ENCODE measurements at places on chromosomes 5 and 9.

DNA sequence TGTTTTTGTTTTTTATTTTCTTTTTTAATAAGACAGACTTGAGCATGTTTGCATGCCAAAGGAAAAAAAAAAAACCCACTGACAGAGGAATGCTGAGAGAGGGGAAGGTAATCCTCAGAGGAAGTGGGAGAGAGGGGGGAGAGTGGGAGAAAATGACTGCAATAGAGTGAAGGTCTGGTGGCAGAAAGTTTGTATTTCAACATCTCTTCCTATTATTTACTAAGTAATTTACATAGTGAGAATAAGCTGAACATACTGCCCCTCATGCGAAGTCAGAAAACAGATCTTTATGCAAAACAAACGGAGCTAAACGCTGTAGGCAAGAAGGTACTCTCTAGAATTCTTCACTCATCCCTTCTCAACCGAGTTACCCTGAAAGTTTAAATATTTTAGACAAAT, 45.0 kb downstream of the ELL2 start:
- DNase-seq = no peak

DNA sequence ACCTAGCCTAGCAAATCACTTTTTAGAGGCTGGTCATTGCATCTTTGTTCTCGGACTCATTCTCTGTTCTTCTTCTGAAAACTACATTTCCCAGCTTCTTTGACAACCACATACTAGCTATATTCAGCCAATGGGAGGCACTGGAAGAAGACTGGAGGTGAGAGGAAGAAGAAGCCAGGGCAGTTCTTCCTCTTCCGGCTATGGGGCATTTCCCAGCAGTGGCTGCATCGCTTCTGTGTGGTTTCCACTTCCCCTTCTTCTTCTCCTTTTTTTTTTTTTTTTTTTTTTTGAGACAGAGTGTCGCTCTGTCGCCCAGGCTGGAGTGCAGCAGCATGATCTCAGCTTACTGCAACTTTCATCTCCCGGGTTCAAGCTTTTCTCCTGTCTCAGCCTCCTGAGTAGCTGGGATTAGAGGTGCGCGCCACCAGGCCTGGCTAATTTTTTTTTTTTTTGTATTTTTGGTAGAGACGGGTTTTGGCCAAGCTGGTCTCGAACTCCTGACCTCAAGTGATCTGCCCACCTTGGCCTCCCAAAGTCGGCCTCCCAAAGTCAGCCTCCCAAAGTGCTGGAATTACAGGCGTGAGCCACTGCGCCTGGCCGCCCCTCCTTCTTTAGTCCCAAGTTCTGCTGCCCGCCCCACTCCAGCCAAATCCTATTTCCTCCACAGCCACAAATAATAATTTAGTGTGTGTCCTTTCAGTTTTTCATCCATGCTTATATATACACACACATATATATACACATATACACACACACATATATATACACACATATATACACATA, 6.9 kb upstream of the UBAP1 start:
- no peak for DNase-seq

DNA sequence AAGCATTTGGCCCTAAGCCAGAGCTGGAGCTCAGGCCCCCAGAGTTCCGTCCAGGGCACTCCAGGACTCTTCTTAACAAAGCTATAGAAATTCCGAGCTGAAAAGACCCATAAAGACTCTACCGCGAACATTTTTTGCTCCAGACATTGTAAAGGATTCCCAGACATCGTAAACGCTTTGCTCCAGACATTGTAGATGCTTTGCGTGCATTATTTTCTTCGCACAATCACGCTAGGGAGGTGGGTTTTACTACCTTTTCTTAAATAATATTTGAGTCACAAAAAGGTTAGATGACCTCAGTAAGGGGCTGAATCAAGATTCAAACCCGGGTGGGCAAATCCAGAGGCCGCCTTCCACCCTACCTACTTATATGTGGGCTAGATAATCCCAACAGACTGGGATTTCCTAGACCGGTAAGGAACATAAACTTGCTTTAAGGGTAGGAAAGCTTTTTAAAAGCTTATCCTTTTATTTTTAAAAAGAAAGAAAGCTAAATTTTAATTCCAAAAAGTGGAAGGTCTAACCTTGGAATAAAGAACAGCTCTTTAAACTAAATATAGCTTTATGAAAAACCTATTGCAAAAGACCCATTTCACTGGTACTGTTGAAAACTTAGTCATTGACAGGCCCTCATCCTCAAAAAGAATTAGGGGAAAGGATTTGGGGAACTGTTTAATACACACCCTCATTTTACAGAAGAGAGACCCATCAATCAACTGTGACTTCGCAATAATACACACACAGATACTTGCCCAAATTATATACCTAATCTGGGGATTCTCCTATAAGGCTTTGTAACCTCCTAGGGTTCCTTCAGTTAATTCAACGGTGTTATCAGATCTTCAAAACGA, 822 bp upstream of the TNIP1 start:
- DNase-seq = no peak

GRCh38 chr9:95443301-95443700, 73.5 kb downstream of the PTCH1 start:
- DNase-seq = no peak

GRCh38 chr9:31124389-31124788, 1260.1 kb upstream of the ACO1 start:
- DNase-seq = no peak

- no peak for DNase-seq
Measured at GRCh38 chr9:89797937-89798455, 193.2 kb downstream of the GADD45G start.

DNA sequence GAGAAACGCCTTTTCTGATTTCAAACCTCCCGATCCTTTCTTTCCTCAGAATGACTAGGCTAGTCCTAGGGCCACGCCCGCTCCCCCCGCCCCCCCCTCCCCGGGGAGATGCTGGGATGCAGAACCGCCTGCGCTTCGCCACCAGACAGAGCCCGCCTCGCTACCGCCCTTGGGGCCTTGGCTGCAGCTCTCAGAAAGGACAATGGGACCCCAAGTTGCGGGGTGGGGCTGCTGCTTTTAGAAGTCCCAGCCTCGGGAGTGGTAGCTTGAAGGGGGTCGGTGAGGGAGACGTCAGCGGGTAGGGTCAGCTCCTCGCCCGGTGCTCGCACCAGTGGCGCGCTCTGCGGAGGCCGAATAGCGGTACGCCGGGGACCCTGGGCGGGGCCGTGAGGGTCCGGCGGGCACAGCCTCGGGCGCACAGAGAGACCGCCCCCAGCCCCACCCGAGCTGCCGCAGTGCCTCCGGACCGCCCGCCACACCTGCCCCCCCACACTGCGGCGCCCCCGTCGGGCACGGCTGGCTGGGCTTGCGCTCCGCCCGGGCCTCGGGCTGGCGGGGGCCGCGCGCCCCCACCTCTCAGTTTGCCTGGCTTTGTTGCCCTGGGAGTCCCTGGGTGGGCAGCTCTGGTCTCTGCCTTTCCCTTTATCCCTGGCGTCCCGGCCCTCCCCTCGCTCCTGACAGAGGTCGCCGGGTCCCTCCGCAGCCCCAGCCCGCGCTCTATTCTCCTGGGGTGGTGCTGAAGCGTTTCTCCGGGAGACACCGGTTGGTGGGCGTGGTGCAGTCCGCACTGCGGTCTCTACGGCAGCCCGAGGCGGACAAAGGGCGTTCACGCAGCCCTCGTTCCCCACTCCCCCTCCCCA, 1.2 kb downstream of the MAP1B start:
- DNase-seq = peak; percentile 54

- no peak for DNase-seq
Measured at GRCh38 chr5:88393716-88394535, 125.3 kb upstream of the TMEM161B start.

DNA sequence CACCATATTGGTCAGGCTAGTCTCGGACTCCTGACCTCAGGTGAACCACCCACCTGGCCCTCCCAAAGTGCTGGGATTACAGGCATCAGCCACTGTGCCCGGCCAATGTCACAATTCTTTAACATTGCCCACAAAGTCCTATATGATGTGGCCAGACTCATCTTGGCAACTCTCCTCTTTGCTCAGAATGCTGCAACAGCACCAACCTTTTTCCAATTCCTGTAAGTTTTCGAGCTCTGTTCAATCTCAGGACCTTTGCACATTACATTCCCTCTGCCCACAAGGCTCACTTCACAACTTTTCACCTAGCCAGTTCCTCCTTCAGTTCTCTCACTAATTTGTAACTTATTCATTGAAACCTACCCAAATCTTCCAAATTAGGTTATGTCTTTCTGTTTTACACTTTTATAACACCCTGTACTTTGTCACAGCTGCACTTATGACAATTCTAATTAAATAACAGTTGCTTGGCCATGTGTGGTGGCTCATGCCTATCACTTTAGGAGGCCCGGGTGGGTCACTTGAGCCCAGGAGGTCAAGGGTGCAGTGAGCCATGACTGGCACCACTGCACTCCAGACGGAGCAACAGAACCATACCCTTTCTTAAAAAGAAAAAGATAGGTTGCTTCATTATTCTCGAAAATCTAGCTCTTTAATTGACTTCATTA, 30.9 kb upstream of the GLDC start:
- no peak for DNase-seq

GRCh38 chr9:78030296-78030552, 1.4 kb downstream of the GNAQ start:
- no peak for DNase-seq

- peak; percentile 61 for DNase-seq
Measured at GRCh38 chr5:170307575-170308465, 10.2 kb upstream of the LCP2 start.

DNA sequence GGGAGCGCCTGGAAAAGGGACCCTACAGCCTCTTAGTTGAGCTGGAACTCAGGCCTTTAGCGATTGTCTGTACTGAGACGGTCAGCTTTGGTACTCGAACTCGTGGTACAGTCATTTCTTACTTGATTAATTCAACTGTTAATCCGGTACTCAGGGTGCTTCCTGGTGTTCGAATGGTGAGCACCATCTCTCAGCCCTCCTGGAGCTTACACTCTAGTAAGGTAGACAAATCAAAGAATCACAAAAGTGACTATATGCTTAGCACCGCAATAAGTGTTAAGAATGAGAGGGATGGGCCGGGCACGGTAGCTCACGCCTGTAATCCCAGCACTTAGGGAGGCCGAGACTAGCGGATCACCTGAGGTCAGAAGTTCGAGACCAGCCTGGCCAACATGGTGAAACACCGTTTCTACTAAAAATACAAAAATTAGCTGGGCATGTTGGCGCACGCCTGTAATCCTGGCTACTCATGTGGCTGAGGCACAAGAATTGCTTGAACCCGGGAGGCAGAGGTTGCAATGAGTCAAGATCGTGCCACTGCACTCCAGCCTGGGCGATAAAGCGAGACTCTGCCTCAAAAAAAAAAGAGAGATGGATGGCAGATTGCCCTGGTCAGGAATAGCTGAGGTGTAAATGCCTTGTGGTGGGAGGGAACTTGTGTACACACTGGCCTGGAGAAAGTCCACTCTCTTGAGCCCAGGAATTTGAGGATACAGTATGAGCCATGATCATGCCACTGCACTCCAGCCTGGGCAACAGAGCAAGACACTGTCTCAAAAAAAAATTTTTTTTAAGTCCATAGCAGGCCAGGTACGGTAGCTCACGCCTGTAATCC, 981 bp downstream of the TCOF1 start:
- DNase-seq = no peak

- no peak for DNase-seq
Measured at GRCh38 chr5:128586848-128587247, 48.8 kb upstream of the FBN2 start.

- no peak for DNase-seq
Measured at GRCh38 chr9:35727676-35728040, 4.3 kb downstream of the TLN1 start.

DNA sequence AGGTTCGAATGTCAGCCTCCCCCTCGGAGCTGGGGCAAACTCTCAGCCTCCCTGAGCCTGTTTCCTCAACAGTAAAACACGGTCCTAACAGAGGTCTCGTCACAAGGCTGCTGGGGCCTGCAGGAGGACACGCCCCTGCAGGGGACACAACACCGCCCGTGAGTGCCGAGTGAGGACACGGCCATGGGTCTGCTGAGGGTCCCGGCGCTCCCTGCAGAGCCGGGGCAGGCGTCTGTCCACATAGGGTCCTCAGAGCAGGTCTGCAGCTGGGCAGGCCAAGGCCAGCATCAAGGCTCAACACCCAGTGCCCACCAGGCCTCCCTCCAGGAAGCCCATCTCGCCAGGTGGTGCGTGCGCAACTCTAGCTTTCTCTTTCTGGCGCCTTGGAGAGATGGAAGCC, 125.2 kb downstream of the VAV2 start:
- no peak for DNase-seq

DNA sequence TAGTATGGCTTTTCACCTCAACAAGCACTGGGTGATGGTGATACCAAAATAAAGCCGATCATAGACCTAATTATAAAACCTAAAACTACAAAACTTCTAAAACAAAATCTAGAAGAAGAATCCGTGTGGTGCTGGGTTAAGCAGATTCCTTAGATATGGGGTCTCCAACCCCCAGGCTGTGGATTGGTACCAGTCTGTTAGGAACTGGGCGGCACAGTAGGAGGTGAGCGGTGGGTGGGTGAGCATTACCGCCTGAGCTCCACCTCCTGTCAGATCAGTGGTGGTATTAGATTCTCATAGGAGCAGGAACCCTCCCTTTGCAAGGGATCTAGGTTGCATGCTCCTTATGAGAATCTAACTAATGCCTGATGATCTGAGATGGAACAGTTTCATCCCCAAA, 33.2 kb downstream of the MRPS27 start:
- no peak for DNase-seq

DNA sequence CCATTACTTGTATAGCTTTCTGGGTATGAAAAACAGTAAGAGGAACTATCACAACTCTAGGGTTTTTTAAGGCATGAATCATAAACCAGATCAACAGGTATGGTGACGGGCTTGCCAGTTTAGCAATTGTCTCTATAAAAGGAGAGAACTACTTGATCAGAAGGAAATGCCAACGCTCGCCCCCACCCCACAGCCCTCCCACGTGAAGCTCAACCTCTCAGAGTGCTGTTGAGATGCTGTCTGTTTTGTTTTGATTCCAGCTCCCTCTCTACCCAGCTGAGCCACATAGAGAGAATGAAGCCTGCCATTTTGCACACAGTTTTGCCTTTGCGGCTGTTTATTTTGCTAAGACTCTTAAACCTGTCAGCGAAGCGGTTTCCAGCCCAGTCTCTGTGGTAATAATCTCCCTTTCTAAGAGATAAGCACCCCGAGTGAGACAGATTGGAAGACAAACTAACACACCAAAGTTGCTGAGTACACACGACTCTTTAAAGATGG, 257.9 kb upstream of the ANKRD55 start:
- DNase-seq = no peak

GRCh38 chr5:124678922-124679519, 67.4 kb downstream of the ZNF608 start:
- no peak for DNase-seq

GRCh38 chr5:127298036-127298429, 7.4 kb downstream of the MEGF10 start:
- no peak for DNase-seq

GRCh38 chr9:134533850-134534588, 107.6 kb upstream of the COL5A1 start:
- no peak for DNase-seq

DNA sequence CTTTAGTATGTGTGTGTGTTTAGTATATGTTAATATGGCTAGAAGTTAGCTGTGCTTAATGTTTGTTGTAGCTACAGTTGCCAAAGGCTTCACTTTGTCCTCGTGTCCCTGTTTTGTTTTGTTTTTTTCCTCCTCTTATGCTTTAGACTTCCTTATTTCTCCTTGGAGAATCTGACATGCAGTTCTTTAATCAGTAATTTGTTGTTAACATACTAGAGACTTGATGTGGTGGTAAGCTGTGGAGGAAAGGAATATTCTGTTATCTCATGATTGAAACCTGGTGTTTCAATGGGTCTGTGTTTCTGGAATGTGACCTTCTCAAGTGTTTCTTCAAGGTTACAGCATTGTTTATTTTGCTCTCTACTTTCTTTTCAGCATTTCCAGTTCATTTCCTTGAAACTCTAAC, 515.6 kb upstream of the ST8SIA4 start:
- no peak for DNase-seq

All from stromal cell of bone marrow (primary cell).